ENCODE measurements at places on chromosomes 7 and 10. TPM values are rescaled to one million over a fixed set of nuclear protein-coding genes. Genes with fewer than 3 reads are reported as not detected.

CALHM1 gene
- total RNA-seq: not detected

LIPK gene
- total RNA-seq: not detected

ZNF503 gene
- 50.1 TPM for total RNA-seq

ZC3HAV1 gene
- total RNA-seq: 68.2 TPM

SPDYE2 gene
- total RNA-seq: not detected

MUC3A gene
- total RNA-seq: not detected

DEPP1 gene
- total RNA-seq: 35.7 TPM

PLA2G12B gene
- not detected for total RNA-seq

IFIT5 gene
- total RNA-seq: 54.8 TPM

HTR5A gene
- not detected for total RNA-seq
